Hematopoietic multipotent progenitor cell treated with erythropoietin and hydrocortisone succinate and interleukin-3 and kit ligand, for 4 days (in vitro differentiated cells): ENCODE measurements at places on chromosomes 7 and 10.

- no peak for DNase-seq
These were observed 569.5 kb upstream of the LRRN3 start for GRCh38 chr7:110521357-110521911.

GRCh38 chr7:79553811-79554555, 100.5 kb upstream of the MAGI2 start:
- DNase-seq, result no peak

DNA sequence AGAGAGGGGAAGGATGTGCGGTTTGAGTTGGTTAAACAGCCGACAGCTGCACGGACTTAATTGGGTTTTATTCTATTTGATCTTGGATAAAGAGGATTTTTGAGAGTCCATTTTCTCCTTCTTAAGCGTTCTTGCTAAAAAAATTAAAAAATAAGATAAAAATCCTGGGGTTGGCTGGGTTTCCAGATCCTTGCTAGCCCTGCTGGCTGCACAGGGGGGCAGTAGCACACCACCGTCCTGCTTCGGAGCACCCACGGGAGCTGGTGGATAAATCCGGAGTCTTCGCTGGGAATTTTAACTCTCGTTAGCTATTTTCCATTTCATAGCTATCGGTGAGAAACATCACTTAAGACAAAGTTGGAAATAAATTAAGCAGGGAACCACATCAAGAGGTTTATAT, 792.0 kb downstream of the TYW1 start:
- DNase-seq, result no peak

- no peak for DNase-seq
These were observed 41.6 kb upstream of the FAM204A start for GRCh38 chr10:118383699-118384098.

DNA sequence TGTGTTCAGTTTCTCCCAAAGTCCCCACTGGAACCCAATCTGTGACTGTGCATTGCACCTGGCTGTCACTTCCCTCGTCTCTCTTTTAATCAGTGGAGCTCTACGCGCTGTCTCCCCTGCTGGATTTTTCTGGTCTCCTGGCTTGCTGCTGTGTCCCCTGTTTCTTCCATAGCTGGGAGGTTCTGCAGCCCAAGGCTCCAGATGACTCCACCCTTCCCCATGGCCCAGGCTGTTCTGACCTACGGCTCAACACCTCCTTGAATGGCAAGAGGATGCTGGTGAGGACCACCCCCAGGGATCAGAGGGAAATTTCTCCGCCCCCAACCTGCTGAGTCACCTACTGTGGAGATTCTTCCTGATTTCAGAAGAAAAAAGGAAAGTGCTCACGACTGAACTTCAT, 961.4 kb upstream of the ZNF722 start:
- no peak for DNase-seq

DNA sequence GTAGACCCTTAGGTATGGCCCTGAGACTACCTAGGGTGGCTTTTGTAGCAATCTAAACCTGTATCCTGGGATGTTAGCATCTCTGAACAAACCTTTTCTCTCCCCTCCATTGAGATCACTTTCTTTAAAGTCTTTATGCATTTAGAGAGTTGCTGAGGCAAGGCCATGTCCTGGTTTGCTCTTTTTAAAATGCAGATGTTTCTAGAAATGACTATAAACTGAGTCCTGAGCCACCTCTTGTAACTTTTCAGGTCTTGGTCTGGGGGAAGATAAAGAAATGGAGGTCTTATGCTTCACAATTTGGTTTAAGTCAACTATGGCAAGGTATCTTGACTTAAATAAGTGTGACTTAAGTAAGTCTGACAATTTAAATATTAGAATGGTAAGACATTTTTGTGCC, 78.0 kb downstream of the AUTS2 start:
- no peak for DNase-seq
